ENCODE measurements at places on chromosomes 7 and 10. TPM values are rescaled to one million over a fixed set of nuclear protein-coding genes. Genes with fewer than 3 reads are reported as not detected.

The MEOX2 gene
- 0.19 TPM for total RNA-seq

The OR9A2 gene
- not detected for total RNA-seq

The OPN1SW gene
- not detected for total RNA-seq

The EEPD1 gene
- 7.8 TPM for total RNA-seq

The DPYSL4 gene
- 15.2 TPM for total RNA-seq

The CCDC3 gene
- total RNA-seq = 3.8 TPM

The ZNF727 gene
- total RNA-seq = not detected
